Left kidney (tissue), 8 donors: ENCODE measurements at places on chromosomes 5 and 9. TPM values are rescaled to one million over a fixed set of nuclear protein-coding genes. Genes with fewer than 3 reads are reported as not detected.

DNA sequence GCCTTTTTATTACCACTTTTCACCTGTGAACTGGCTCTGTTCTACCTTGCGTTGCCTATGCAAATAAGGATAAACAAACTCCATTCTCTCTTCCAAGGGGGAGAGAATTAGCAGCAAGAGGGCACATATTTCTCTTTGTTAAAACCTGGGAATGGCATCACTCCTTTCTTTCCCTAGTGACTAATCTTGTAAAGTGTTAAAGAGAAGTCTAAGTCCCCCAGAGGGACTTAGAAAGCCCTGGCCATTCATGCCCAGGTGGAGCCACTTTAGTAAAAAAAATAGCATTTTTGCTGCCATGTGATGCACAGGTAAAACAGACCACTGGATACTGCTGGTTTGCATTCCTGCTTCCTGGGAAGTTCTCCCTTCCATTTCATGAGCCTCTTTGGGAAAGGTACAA, 148.4 kb downstream of the MAN2A1 start:
- DNase-seq: no peak

DNA sequence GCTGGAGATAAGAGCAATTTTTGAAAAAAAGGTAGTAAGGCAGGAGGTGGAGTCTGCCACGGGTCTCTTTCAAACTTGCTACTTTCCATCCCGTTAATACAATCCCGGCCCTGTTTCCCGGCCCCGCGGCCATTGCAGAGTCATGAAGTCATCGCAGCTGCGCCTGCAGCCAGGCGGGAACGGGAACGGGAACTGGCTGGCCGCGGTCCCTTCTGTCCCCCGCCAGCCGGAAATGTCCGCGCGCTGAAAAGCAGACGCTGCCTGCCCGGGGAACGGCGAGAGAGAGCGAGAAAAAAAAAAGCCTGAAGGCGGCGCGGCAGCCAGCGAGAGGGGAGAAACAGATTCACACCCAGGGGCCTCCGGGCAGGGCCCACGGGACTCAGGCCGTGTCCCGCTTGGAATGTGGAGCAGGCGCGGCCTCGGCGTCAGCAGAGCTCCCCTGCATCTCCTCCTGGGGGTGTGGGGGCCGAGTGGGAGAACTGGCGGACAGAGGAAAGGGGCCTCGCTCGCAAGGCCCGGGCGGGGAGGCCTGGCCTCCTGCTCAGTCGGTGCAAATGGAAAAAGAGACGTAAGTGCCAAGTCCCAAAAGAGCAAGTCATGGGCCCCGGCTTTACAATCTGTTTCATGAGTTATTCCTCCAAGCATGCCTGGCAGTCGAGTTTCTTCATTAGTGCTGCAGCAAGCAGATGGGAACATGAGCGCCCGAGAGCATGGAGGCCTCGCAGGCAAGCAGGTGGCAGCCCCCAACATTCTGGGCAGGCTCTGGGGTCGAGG, 201.2 kb upstream of the GAS1 start:
- DNase-seq: peak; percentile 78

DNA sequence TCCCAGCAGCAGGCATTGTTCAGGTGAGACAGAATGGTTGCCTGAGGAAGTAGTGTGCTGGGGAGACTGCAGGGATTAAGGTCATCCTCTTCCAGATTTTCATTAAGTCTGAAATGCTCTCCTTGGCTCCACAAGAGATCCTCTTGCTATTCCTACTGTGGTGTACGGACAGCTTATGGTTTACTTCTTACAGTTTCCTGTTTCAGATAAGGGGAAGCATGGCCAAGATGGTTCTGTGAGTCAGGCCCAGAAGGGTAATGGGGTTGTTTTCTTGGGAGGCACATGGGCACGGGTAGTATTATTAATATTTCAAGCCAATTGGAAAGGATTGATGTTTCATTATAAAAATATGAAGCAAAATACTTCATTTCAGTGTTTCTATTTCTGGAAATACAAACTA, 42.9 kb downstream of the GLRX start:
- no peak for DNase-seq

DNA sequence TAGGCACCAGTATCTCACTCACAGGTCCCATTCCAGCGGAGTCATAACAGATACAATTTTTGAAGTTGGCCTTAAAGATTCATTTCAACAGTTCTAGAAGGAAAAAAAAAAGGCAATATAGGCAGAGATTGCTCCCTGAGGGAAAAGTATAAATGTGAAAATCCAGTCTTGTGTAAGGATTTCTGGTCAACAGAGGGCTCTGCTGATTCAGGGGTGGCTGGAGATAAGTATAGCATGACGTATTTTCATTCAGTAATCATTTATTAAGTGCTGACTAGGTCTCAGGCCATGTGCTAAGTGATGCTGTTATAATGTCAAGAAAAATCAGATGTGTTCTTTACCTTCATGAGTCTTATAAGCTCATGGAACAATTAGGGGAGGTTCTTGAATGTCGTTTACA, 377.3 kb upstream of the MEF2C start:
- no peak for DNase-seq

Gene GCNT1
- 5.3 TPM for polyA plus RNA-seq

GRCh38 chr9:130837643-130838042, 2.6 kb downstream of the ABL1 start:
- no peak for DNase-seq

GRCh38 chr5:76529464-76530344, 93.5 kb downstream of the F2RL2 start:
- no peak for DNase-seq

GRCh38 chr9:106785200-106785599, 77.8 kb upstream of the ZNF462 start:
- no peak for DNase-seq

- DNase-seq: no peak
Observed at GRCh38 chr5:145917288-145917687, 19.1 kb upstream of the SH3RF2 start.

Gene FOXD4L3
- polyA plus RNA-seq: not detected

Gene SHOC1
- polyA plus RNA-seq: 1.5 TPM

DNA sequence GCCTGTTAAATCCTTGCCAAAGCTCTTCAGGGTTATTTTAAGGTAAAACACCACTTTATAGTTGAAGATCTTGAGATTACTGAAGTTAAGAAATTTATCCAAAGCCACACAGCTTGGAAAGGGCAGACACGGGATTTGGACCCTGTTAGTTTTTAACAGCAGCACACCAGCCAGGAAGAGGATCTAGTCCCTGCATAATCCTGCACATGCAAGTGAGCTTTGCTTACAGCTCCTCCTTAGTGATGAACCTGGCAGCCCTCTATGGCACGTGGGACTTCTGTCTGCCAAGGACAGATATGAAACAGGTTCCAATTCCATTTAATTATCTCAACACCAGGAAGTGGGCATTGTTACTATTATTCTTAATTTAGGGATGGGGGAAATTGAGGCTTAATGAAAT, 108.7 kb downstream of the TRIM32 start:
- no peak for DNase-seq

Gene OCLN
- 49.7 TPM for polyA plus RNA-seq

- DNase-seq: no peak
Observed at GRCh38 chr5:150364004-150364403, 6.5 kb downstream of the TCOF1 start.

GRCh38 chr9:92424340-92424739, at the start of gene OMD:
Gene OMD, minus strand, starts transcription at chr9:92424471. Its CDS starts 6,913 bp downstream, at chr9:92417558.
- DNase-seq: no peak

- no peak for DNase-seq
Observed at GRCh38 chr5:23411200-23411599, 96.2 kb upstream of the PRDM9 start.

DNA sequence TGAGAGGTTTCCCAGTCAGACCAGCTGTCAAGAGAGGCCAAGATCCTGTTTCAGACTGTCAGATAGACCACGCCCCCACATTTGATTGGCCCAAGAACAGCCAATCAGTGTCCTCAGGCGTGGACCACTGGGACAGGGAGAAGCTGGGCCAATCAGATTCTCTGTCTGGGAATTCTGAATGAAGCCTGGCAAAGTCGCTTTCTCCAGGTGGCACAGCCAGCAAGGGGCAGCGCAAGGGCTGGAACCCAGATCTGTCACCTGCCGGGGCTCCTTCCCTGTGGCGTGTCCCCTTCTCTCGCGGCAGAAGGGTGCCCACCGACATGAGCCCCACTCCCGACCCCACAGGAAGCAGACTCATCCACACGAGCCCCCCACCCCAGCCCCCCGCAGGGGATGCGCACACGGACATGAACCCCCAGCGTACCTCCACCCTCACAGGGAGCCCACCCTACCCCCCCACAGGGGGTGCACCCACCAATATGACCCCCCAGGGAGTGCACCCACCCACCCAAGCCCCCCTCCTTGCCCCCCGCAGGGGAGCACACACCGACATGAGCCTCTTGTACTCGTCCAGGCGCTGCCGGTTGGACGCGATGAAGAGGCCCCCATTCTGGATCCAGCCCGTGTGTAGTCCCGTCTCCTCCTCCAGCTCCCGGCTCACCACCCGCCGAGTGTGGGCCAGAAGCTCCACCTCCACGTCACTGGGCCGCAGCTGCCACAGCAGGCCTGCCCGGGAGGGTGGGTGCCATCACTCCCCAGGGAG, 6.1 kb downstream of the SARDH start:
- no peak for DNase-seq

Gene AQP7
- 24.4 TPM for polyA plus RNA-seq

DNA sequence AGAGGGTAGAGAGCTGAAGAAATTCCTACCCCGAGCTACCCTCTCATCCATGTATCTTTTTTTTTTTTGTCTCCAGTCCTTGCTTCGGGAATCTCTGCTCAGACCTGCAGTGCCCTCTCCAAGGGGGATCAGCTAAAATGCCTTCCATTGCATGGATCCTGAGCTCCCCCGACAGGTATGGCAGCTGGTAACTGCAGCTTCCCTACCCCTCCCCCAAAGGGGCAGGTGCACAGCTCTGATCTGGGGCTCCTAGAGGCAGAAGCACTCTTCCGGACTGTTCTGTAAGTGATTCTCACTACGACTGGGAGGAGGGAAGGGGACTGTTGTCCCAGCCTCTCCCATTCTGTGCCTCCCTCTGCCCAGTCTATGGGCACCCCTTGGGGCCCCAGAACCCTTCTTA, 169.6 kb downstream of the MELK start:
- DNase-seq: no peak

Gene GARNL3
- polyA plus RNA-seq: 19.8 TPM

Gene ZBTB5
- 32.9 TPM for polyA plus RNA-seq

Gene NR2F1-AS1
- 59.1 TPM for polyA plus RNA-seq

DNA sequence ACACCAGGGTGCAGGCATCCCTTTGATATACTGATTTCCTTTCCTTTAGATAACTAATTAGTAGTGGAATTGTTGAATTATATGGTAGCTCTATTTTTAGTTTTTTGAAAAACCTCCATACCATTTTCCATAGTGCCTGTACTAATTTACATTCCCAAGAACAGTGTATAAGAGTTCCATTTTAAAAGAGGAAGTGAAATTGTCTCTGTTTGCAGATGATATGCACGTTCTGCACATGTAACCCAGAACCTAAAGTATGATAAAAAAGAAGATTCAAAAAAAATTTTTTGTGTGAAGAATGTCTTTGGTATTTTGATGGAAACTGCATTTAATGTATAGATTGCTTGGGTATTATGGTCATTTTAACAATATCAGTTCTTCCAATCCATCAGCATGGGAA, 424.0 kb upstream of the CCNH start:
- DNase-seq: no peak

DNA sequence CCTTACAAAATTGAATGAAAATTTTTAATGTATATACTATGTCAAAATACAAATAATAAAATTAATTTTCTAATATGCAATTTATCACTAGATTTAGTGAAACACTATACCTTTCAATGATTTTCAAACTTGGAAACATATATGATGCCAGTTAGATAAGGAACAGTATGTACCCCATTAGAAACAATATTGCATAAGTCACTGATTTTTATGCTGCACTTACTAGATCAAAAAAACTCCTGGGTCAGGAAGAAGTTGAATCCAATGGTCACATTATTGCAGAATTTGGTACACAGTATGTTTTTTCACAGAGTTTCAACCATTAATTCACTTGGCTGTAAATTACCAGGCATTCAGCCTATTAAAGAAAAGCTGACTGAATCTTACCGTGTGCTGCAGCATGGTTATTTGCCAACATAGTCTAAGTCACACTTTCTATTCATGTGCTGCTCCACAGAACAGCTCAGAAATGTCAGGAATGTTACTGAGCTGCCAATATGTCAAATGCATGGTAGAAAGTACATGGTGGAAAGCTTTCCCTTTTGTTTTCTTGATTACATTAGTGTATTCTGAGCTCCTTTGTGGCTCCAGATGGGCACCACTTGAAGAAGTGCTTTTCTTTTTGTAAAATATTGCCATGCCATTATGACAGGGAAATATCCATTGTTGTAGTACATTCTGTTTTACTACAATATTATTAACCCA, 9.9 kb upstream of the PRR16 start:
- DNase-seq: peak; percentile 21

Gene FCN2
- 0.48 TPM for polyA plus RNA-seq

Gene LMX1B
- 18.3 TPM for polyA plus RNA-seq

DNA sequence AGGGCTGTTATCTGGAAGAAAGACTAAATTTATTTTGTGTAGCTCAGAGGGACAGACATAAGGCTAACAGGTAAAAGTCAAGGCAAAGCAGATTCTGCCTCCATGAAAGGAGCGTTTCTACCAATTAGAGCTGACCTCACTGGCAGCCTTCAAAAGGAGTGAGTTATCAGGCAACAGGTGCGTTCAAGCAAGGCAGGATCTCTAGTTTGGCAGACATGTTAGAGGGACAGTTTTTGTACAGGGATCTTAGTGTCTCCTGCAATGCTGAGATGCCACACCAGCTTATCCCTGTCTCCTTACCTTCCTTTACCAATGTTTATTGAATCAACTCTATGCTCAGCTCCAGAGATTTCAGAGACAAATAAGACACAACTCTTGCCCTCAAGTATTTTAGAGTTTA, 73.8 kb downstream of the NRG2 start:
- no peak for DNase-seq

Gene CDKN2B-AS1
- polyA plus RNA-seq: 0.32 TPM

Gene ANKRD18B
- polyA plus RNA-seq: 0.86 TPM

DNA sequence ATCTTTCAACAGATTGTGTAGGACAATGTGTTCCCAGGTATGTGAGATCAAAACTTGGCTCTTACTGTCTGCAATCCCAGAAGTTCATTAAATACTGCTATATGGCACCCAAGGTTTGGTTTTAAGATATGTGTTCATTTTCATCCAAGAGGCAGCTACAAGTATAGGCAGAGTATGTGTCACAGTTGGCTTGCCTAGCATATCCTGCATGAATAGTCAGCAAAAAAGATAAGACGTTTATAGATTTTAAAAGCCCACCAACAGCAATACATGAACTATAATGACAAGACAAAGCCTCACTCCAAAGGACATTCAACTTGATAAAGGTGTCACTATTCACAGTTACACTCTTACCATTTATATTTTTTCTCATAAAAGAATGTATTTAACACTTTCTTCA, 99.1 kb downstream of the BNC2 start:
- DNase-seq: no peak
